CD4-positive, CD25-positive, alpha-beta regulatory T cell (primary cell): ENCODE measurements at places on chromosomes 4 and X. TPM values are rescaled to one million over a fixed set of nuclear protein-coding genes. Genes with fewer than 3 reads are reported as not detected.

UBL4A gene
- 59.5 TPM for polyA plus RNA-seq

GAGE2A gene
- polyA plus RNA-seq: not detected

DNA sequence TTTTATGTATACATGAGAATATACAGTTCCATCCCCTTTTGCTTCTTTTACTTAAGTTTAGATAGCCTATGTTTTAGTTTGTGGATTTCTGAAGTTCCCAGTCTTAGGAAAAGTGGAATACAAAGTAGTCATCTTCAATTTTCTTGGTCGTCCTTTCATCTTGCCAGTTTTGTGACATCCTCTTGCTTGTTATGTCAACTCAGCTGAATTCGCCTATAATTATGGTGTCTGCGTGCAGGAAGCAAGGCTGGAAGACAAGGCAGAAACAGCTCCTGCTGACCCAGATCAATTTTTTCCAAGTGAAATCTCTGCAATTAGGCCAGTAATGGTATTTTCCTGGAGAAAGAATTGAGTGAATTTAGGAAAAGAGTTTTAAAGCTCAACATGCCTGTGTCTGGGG lies 28.1 kb upstream of the NYX start:
- DNase-seq: no peak

DNA sequence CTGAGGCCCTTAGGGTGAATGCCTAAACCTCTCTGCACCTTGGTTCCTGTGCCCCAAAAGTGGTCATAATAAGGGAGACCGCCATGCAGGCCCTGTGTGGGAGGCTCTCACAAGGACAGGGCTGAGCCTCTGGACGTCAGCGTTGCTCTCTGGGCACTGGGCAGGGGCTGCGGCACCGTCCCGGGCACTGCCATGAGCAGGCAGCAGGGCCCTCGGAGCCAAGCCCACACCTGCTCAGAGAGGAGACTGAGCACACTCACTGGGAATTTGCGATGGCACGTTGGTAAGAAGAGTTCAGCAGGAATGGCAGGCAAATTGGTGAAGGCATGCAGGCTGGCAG lies 123.4 kb downstream of the HMX1 start:
- no peak for DNase-seq

DNA sequence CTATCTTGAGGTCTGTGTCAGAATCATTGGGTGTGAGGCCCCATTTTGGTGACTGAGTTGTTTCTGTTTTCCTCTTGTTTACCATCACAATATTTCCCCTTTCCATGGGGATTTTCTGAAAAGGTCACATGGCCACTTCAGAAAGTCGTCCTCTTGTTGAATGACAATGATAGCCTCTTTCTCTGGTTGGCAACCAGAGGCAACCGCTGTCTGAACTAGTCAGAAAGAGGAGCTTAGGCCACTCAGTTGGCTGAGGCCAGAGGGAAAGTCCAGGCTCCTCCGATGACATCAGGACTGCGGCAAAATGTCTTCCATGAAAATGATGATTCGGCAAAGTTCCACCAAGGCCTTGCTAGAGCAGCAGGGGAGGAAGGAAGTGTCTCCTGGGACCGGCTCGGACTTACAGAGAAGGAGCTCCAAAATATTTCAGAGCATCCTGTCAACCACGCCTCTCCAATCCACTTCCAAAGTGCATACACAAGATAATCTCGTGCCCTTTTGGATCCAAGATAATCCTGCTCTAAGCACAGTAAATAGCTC lies 19.1 kb upstream of the RBM47 start:
- no peak for DNase-seq
